ENCODE measurements at places on chromosomes 4 and X.

- no peak for DNase-seq
These were observed 857.0 kb upstream of the IGFBP7 start for GRCh38 chr4:57966987-57967760.

DNA sequence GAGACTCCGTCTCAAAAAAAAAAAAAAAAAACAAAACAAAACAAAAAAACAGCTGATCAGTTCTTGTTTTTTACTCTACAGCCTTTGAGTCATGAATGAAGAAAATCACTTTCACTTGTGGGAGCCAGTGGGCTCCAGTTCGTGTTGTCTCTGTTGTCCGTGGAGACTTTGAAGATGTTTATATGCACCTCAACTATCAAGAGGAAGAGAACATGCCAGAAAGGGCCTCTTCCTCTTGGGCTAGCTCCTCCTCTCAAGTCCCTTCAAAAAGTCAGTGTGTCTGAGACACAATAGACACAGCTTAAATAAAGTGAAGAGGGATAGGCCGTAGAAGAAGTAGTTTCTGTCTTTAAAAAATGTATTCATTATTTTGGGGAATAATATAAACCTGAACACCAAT lies 182.7 kb downstream of the KDR start:
- DNase-seq, result no peak

DNA sequence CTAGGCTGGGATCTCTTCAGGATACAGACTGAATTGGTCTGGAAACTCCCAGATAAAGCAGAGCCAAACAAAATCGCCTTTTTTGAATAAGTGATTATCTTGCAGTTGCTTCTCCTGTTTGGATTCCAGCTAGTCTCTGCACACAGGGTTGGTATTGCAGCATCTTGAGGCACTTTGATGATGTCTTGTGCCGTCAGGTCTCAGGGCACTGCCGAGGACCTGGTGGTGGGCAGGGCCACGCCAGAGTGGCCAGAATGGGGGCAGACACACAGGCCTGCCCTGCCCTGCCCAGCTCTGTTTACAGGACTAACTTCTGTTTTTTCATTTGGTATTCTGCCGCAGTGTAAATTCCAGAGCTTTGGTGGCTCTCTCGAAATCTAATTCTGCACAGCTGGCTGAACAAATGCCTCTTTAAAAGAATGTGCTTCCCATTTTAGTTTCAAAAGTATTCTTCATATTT lies 276.1 kb downstream of the NR3C2 start:
- DNase-seq, result no peak

DNA sequence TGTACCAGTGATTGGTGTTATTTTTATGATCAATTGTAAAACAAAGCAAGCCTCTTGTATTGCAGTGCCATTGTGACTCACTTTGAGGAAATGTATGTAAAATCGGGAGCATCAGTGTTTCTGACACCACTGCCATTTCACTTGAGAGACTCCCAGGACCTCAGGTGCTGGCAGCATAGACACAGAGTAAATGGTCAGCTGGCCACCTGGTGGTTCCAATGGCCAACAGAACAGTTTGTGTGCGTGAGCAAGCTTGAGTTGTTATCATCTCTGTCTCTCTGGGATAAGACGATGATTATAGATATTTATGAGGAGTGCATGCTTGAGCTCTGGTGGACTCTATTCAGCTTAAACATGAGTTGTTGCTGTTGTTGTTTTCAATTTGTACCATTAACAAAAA lies 356.6 kb downstream of the GUCY2F start:
- no peak for DNase-seq

GRCh38 chr4:94507281-94507680 lies 55.5 kb downstream of the PDLIM5 start:
- no peak for DNase-seq

- DNase-seq, result no peak
These were observed 7.2 kb downstream of the TBC1D14 start for GRCh38 chr4:6916587-6917460.

DNA sequence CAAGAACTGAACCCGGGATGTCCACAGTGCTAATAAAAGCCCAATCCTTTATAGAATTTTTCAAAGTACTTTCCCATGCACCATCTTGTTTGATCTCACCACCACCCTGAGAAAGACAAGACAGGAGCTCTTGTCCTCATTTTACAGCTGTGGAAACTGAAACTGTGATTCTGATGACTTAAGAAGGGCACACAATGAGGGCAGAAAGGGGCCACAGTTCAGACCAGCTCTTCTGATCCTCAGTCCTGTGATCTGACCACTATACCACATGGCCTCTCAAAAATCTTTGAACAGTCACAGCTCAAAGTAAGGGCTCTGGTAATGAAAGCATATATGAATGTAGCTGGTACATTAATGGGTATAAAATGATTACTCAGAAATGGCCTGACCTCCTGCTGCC lies 127.3 kb upstream of the CPEB2 start:
- no peak for DNase-seq

GRCh38 chr4:14880805-14881204 lies 121.5 kb upstream of the CPEB2 start:
- DNase-seq, result no peak

- DNase-seq, result no peak
These were observed 31.5 kb upstream of the PUDP start for GRCh38 chrX:7179446-7179845.

- no peak for DNase-seq
These were observed 51.9 kb upstream of the DCTD start for GRCh38 chr4:182968917-182969650.

GRCh38 chr4:4860600-4861389 lies 1.3 kb downstream of the MSX1 start:
- peak; percentile 31 for DNase-seq

DNA sequence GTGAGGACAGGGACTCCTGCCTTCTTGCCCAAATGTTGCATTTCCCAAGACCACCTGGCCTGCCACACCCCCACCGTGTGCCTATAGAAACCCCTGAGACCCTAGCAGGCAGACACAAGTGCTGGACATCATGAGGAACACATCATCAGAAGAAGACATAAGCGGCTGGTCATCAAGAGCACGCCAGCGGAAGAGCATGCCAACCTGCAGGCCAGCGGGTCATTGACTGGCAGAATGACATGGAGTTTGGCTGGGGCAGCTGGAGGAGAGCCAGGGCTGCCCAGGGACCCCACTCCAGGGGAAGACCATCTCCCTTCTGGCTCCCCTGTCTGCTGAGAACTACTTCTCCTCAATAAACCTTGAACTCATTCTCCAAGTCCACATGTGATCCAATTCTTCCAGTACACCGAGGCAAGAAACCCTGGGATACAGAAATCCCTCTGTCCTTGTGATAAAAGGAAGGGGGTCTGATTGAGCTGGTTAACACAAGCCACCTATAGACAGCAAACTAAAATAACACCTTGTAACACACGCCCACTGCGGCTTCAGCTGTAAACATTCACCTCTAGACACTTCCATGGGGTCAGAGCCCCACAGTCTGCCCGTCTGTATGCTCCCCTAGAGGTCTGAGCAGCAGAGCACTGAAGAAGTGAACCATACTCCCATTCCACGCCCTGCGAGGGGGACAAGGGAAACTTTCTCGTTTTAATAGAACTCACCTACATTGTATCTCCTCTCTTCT lies 164.8 kb upstream of the EMCN start:
- no peak for DNase-seq

GRCh38 chr4:149296084-149296483 lies 519.6 kb downstream of the IQCM start:
- no peak for DNase-seq

DNA sequence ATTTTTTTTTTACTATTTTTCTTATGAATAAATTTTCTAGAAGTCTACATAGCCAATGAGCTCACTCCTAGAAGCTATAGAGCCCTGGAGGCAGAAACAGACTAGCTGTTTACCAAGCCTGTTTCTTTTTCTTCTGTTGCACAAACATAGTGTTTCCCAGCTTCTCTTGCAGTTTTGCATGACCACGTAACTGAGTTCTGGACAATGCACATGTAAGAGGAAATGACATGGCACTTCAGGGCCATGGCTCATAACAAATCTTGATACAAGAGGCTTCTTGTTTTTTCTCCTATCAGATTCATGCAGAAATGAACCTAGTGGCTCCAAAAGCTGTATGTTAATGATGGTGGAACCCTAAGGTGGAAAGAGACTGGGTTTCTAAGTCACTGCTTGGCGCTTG lies 127.4 kb downstream of the ZNF330 start:
- DNase-seq, result no peak

GRCh38 chr4:10623241-10623640 lies 61.3 kb downstream of the CLNK start:
- no peak for DNase-seq

DNA sequence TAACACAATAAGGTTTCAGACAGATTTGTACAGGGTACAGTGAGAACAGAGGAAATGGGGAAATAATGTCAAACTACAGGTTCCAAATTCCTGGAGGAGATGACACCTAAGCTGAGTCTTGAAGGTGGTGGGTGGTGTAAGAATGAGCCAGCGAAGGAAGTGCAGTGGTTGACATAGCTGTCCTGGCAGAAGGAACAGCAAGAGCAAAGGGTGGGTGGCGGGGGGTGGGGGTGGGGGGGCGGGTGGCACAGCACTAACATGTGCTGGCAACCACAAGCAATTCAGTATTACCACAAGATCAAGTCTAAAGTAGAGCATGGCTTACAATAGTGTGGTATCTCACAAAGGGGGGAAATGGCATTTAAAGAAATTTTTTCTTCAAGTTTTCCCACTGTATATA lies 13.1 kb upstream of the G3BP2 start:
- DNase-seq, result no peak

DNA sequence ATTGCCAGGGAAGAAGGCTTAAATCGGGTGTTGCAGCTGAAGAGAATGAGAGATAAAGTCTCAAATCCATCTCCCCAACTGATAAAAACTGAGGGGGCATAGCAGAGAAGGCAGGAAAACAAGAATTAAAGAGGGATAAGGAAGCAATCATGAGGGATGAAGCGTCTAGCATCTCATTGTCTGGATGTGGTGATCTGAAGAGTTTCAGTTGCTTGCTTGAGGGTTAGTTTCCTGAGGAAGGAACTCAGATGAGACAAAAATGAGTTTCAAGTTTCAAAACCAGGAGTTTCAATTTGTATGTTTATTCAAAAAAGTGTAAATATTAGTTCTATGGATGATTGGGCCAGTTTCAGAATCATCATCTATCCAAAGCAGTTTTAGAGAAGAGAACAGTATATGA lies 496.9 kb downstream of the RAB28 start:
- no peak for DNase-seq

DNA sequence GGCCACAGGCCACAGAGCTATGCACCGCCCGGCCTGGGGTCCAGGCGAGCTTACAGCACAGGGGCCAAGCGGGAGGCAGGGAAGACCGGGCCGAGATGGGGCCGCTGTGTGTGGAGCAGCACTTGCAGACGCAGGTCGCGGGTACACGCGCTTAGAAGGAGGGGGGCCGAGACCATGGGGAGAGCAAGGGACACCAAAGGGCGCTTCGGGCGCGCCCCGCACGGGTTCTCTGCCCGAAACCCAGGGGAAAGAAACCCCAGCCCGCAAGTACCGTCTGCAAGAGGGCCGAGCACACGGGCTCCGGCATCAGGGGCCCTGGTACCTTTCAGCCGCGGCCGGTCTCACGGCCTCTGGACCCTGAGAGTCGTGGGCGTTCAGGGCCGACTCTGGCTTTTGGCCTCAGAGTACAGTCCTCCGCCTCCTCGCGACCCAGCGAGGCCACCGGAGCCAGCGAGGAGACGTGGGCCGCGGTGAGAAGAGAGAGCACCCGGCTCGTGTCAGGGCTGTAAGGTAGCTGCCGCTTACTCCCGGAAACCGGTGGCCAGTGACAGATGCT lies 342 bp downstream of the EOLA2 start:
- peak; percentile 22 for DNase-seq

DNA sequence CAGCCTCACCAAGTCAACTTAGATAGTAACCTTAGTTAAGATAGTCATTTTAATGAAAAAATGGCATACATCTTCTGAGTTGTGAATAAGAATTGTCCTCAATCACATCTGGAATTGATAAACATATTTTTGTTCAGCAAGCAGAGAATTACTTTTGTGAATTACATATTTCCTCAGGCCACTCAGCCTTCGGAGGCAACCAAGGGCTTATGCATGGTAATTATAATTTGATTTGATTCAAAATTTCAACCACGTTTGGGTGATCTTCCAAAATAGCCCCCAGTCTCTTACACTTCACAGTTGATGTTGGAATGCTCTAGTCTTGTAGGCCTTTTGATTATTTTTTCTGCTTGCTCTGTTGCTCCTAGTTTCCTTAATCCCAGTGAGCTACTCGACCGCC lies 63.4 kb downstream of the GALNTL6 start:
- DNase-seq, result no peak

GRCh38 chr4:82780752-82781231 lies 17.8 kb downstream of the SCD5 start:
- peak; percentile 82 for DNase-seq

DNA sequence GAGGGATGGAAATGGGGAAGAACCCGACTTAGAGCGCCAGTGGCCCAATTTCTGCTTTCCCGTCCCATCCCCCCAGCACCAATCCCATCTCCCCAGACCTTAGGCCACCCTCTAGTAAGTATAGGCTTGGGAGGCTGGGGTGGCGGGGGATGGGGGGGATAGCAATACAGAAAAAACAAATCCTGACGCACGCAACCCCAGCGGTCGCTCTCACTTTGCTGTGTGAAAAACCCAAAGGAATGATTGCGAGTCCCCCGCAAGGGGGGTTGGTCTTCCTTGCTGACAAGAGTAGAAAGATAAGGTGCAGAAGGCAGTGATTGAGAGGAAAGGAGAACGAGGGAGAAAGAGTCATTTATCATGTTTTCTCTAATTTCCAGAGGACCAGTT lies 863 bp downstream of the CPE start:
- DNase-seq, result peak; percentile 16

GRCh38 chrX:110322603-110323002 lies 4.7 kb upstream of the AMMECR1 start:
- DNase-seq, result no peak

DNA sequence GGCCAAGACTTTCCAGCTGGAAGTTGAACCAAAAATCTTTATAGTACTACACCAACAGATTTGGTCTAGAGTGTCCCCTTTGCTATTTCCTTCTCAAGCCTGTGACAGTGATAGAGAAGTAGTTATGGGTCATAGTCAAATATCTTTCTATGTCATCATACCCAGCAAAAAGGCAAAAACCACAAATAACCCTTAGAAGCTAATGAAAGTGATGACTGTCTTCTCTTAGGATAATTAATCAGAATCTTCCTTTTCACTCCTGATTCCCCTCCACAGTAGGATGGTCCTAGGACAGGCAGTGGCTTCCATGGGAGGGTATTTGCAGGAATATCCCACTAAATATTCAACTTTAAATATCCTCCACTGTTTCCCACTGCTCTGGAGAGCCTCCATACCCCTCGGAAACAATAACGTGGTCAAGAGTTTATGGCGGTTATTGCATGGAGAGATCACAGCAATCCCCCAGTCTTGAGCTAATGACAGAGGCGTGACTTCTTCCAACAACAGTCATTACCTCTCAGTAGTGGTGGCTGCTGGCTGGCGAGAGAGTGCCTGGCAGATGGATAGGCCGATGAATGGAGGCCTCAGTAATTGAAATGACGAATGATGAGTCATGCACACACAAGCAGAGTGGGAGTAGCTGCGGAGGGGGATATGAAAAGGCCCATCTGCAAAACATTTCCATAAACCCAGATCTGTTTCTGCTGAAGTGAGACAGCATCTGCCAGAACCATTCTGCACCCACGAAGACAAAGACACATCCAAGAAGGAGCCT lies 154.9 kb downstream of the STK32B start:
- peak; percentile 31 for DNase-seq
